ENCODE measurements at places on chromosomes 1 and 21.

- no peaks in the 10 kb centered on the region for H3K27me3 ChIP-seq
- H3K27ac ChIP-seq, result no peak overlapping the region
- H3K36me3 ChIP-seq, result no peaks in the 10 kb centered on the region
- no peak overlapping the region for H3K4me3 ChIP-seq
These were observed 6.3 kb upstream of the KYAT3 start for GRCh38 chr1:88998716-88999115.

DNA sequence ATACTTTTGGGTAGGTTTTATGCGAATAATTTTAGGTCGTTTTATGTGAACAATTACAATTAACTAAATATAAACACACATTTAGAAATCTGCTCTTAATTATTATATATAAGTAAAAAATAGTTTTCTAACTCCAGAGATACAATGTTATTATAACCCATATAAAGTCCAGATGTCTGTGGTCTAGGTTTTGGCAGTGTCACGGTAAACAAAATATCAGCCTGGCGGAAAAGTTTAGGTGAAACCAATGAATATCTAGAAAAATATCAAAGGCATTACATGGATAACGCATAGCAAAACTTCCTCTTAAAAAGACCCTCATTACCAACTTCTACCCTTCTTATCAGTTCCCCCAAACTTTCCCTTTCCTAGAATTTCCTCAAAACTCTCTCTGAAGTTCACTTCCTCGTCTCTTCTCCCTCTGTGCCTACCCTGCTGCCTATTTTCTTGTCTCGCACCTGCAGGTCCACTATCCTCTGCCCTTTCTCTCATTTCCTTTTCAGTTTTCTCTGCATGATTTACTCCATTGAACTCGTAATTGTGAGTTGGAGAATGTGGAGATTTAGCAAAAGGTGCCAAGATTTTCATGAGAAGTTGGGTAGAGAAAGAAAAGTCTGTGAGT is 21.8 kb downstream of the VTCN1 start:
- H3K36me3 ChIP-seq, result no peaks in the 10 kb centered on the region
- H3K27me3 ChIP-seq, result no peaks in the 10 kb centered on the region
- no peak overlapping the region for H3K4me3 ChIP-seq
- no peaks in the 10 kb centered on the region for H3K4me1 ChIP-seq
- H3K27ac ChIP-seq, result no peak overlapping the region

- H3K27me3 ChIP-seq, result no peaks in the 10 kb centered on the region
- H3K4me1 ChIP-seq, result no peaks in the 10 kb centered on the region
- no peak overlapping the region for H3K27ac ChIP-seq
- H3K36me3 ChIP-seq, result no peaks in the 10 kb centered on the region
- H3K4me3 ChIP-seq, result no peak overlapping the region
These were observed 16.3 kb downstream of the KIAA0040 start for GRCh38 chr1:175176246-175176645.

- DNase-seq, result peak; percentile 50
- H3K36me3 ChIP-seq, result no peaks in the 10 kb centered on the region
- peaks cover 3% of the 10 kb centered on the region for H3K4me1 ChIP-seq
- H3K27me3 ChIP-seq, result no peaks in the 10 kb centered on the region
- peak overlapping the region; percentile 85 for H3K4me3 ChIP-seq
These were observed 54.2 kb upstream of the DNAJC6 start for GRCh38 chr1:65255035-65255655.

- DNase-seq, result no peak
- no peaks in the 10 kb centered on the region for H3K27me3 ChIP-seq
- H3K4me3 ChIP-seq, result no peak overlapping the region
These were observed 209.5 kb upstream of the C1orf174 start for GRCh38 chr1:4109628-4109940.

DNA sequence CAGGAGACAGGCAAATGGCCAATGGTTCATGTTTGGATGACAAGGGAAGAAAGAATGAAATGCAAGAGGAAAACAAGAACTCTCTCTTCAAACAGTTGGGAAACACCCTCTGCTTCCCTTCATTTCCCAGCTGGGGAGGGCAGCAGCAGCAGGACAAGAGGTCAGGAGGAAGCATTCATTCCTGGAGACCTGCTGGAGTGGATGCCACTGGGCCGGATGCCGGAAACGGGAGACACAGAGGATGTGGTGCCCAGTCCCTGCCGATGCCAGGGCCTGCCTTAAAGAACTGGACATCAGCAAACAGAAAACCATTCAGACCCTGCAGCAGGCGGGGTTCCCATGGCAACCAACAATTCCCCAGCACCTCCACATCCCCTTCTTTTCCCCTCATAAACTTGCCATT is 102.3 kb upstream of the ZNF648 start:
- H3K4me1 ChIP-seq, result no peaks in the 10 kb centered on the region
- no peak overlapping the region for H3K4me3 ChIP-seq
- no peaks in the 10 kb centered on the region for H3K36me3 ChIP-seq
- no peaks in the 10 kb centered on the region for H3K27me3 ChIP-seq
- no peak for DNase-seq

DNA sequence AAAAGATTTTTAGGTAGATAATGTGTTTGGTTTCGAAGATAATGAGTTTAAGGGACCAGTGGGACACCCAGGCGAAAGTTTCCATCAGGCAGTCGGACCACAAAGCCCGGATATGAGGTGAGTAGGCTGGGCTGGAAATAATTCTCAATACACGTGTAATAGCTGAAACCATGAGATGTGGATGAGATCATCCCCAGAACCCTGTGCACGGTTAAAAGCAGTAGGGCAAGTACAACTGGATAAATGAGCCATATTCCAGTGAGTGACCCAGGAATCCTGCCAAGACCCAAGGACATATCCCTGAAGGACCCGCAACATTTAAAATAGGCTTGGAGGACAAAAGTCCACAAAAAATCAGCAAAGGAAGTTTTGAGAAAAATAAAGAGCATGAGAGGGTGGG is 21.5 kb upstream of the NHLH2 start:
- peaks cover 12% of the 10 kb centered on the region for H3K27me3 ChIP-seq
- H3K4me3 ChIP-seq, result no peak overlapping the region
- H3K36me3 ChIP-seq, result no peaks in the 10 kb centered on the region
- no peaks in the 10 kb centered on the region for H3K4me1 ChIP-seq
- DNase-seq, result no peak

All from mesenchymal stem cell (in vitro differentiated cells and primary cell).